ENCODE measurements at places on chromosomes 1 and 21.
A peak's percentile ranks its signal among the peaks of the same experiment; 100 is the strongest.

DNA sequence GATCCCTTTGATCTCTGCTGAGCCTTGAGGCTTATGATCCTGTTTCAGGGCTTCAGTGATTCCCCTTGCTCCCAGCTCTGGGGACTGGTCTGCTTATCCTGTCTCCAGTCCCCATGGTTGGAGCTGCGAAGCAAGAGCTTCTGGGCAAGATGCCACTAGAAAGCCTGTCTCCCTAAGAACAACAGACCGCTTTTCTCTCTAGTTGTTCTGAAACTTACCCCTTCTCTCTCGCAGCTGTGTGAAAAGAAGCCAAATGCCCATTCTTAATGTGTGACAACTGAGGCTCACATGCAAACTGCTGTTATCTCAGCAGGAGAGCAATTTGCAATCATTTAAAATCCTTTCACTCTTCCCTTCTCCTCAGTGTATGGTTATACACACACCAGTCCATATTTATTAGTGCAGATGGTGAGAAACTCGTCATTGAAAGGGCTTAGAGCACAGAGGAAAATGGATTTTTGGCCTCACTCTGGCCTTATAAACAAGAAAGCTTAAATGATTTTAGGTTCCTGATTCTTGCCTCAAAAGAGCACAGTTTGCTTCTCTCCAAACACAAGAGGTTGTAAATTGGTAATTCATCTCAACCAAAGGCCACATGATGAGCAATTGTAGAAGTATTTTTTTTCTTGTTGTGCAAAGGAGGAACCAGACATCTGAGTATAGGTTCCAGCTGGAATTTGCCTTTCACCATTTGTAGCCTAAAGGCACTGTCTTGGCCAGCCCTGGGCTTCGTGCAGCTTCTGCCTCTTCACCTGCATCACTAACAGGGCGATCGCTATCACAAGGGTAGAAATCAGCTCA is 179.2 kb upstream of the LMO4 start:
- DNase-seq, result no peak

GRCh38 chr1:55067022-55067778 is 27.9 kb downstream of the PCSK9 start:
- DNase-seq, result no peak

DNA sequence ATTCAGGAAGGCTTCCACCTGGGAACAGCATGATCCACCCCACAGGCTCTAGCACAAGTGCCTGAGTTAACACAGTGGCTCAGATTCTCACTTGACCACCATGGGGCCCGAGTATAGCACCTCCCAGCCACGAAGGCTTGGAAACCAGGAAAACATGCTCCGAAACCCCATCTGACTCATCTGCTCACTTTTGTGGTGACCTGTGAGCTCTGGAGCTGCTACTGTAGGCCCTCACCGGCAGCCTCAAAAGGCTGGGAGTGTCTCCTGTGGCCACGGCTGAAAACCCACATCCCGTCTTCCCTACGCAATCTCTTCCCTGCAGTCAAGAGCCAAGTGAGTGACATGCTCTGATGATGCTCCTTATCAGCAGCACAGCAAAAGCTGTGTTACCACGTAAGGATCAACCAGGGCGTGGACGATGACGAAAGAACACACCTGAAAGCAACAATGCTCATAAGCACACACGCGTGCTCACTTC is 81.4 kb downstream of the TGFBR3 start:
- peak; percentile 67 for DNase-seq

DNA sequence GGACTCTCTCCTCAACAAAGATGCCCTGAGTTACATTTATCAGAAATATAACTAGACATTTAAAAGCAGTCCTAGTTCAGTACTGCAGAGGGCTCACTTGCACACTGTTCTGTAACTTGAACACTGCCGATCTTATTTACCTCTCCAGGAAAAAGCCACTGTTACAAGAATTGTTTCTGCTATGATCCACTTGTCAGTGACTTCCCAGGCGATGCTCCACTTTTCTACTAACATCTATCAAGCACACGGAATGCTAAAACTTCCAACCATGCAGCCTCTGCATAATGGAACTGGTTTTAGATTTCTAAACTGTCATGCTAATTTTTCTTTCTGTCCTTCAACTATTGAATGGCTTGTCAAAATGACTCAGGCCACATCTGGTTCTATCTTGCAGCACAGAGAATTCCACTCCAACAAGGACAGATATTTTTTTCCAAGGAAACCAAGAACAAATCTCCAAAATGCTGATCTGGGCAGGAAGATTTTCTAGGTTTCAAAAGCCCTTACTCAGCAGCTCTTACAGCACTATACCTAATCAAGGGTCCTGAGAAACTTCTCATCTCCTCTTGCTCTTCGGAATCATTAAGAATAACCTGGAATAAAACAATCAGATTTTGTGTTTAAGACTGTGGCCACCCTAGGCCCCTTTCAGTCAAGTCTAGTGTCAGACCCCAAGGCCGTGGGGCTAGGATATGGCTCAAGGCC is 9.9 kb downstream of the SEC16B start:
- DNase-seq, result no peak

- no peak for DNase-seq
Observed at GRCh38 chr1:37628026-37628556, 6.6 kb downstream of the RSPO1 start.

DNA sequence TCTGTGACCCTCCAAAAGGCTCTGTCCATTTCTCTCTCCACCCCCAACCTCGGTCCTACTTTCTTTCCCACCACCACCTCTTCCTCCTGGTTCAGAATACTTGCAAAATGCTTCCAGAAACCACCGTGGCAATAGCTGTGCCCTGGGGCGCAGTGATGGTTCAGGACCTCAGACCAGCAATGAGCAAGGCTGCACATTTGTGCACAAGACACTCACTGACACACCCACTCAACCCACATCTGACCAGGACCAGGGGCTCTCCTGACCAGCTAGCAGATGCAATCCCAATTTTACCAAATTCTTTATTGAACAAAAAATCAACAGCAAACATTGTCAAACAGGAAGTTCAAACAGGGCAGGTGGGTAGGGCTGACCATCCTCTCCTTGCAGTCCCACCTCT is 25.7 kb downstream of the SPOCD1 start:
- DNase-seq, result no peak

DNA sequence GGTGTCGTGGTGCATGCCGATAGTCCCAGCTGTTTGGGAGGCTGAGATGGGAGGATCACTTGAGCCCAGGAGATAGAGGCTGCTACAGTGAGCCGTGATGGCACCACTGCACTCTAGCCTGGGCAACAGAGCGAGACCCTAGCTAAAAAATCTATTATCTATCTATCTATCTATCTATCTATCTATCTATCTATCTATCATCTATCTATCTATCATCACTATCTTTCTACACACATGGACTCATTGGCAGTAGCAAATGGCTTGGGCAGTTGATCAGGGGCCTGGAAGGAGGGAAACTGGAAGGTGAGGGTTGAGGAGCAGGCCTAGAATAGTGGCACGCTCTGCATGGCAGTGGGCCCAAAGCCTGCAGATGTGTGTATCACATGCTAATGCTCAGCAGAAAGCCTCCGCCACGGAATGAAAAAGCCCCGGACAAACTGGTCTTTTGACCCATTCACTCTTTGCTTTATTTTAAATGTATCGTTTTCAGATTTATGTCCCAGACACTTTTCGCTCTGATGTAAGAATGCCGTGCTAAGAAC is 7.3 kb upstream of the HUNK start:
- no peak for DNase-seq

GRCh38 chr1:67676946-67677345 is 8.1 kb upstream of the GADD45A start:
- no peak for DNase-seq

DNA sequence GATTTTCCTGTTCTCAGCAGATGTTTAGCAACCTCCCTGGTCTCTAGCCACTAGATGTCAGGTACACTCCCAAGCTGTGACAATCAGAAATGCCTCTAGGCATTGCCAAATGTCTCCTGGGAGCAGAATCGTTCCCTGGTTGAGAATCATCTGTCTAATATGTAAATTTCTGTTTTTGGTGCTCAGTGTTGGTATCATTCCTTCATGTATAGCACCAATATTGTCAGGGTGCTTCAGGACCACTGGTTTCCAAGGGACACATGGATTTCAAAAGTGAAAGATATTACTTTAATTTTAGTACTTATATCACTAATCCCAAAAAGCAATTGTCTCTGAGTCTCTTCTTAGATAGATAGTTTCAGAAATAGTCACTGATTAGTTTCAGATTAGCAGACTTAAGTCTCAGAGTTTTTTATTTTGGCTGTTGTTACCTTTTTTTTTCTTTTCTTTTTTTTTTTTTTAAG is 160.1 kb downstream of the PTPRC start:
- no peak for DNase-seq

DNA sequence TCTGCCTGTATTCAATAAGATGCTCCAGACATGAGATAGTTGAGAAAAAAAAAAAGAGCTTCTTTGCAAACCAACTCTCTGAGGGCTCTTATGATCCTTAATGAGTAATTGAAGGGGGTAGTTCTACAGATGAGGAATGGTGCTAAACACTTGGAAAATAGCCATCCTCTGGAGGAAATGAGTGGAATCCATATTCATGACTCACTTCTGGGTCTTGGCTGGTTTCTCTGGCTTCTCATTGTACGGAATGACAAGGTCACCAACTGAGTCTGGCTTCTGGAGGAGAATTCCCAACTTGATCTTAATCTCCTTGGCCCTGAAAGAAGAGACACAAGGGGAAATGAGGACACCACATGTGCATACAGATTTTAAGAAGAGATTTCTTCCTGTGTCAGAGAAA is 34.7 kb downstream of the RGS5 start:
- no peak for DNase-seq

- no peak for DNase-seq
Observed at GRCh38 chr1:165888552-165888920, 61.1 kb downstream of the UCK2 start.

GRCh38 chr1:155134880-155135414 is 705 bp upstream of the SLC50A1 start:
- DNase-seq, result peak; percentile 74

DNA sequence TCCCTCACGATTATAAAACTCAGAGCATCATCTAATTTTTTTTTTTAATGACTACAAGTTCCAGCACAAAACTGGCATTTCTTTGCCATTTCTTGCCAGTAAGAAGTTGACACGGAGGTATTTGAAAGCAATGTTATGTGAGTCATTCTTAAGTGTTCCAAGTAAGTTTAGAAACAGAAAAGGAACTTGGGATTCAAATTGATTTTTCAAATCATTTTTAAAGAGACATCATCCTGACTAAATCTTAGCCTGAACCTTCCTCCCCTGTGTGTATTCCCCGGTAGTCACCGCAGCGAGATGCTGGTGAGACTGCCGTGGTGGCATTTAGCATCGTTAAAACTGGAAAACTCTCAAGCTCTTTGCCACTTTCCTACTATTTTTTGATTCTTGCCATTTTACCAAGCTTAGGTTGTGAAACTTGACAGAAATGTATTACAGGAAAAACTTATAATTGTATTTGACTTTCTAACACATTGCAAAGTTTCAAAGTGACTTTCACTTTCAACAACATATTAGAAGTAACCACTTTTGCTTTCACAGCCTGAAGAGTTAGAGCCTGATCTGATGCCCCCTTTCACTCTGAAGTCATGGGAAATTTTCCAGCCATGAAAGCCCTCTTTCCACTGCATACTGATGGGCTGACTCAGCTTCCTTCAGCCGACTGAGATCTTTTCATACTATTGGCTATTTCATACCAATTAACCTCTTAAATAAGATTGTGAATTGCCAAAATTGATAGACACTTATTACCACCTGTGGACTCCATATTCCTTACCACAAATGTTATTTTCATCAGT is 61.4 kb downstream of the OLFML2B start:
- no peak for DNase-seq

GRCh38 chr1:119673171-119673940 is 25.3 kb upstream of the ZNF697 start:
- DNase-seq, result no peak

DNA sequence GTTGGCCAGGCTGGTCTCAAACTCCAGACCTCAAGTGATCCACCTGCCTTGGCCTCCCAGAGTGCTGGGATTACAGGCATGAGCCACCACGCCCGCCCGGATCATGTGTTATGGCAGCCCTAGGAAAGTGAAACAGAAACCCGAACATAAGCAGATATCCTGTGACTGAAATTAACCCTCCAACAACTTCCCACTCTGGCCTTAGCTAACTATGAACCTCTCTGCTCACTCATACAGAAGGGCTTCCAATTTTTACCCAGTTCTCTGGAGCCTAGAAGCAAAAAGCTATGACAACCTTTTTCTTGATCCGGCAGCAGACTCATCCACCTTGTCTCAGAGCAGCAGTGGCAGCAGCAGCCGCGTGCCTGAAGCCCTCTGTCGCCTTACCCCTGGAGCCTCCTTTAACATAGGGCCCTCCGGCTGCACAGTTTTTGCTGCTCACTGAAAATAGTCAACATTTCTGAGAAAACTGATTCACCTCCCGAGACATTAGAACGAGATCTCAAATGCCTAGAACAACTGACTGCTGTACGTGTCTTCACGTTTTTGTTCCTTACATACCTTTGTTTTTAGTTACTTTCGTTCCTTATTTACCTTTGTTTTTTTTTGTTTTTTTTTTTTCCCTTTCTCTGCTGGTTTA is 9.3 kb downstream of the CBR1 start:
- DNase-seq, result peak; percentile 8

DNA sequence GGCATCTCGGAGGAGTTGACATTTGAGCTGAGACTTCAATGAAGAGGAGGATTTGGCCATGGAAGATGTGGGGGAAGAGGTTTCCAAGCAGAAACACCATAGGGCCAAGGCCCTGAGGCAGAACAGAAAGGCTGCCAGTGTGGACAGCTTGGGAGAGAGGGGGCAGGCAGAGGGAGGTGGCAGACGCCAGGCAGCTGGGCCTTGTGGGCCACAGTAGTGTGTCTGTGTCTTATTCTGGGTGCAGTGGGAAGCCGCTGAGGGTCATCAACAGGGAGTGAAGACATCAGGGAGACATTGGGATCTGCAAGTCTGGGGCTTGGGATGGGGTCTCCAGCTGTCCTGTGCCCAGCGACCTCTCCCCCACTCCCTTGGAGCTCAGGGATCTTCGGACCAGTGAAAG is 96.8 kb downstream of the LACTBL1 start:
- DNase-seq, result no peak

GRCh38 chr1:182408435-182409075 is 8.1 kb upstream of the TEDDM1 start:
- no peak for DNase-seq

- no peak for DNase-seq
Observed at GRCh38 chr1:186958520-186958919, 129.8 kb downstream of the PLA2G4A start.

GRCh38 chr1:157186281-157186992 is 48.2 kb upstream of the ETV3 start:
- DNase-seq, result no peak

DNA sequence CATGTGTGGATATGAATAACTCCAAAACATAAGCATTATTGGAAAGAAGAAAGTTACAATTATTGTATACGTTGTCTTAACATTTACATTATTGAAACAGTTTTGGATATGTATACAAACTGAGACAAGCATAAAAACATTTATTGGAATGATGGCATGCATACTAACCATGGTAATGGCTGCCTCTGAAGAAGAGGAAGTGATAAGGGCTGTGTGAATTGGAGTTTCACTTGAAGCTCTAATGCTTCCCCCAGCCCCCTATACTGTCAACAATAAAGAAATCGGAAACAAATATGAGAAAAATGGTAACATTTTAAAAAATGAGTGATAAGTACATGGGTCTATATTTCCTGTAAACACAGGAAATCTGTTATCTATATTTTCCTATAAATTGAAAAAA is 367.7 kb upstream of the DPYD start:
- DNase-seq, result no peak
